ENCODE measurements at places on chromosomes 12 and 14.

- H3K27ac ChIP-seq = no peak overlapping the region
- H3K36me3 ChIP-seq = no peaks in the 10 kb centered on the region
- H3K4me1 ChIP-seq = no peaks in the 10 kb centered on the region
- DNase-seq = no peak
- H3K4me3 ChIP-seq = no peak overlapping the region
Observed at GRCh38 chr12:112798048-112798760, 6.7 kb downstream of the RPH3A start.

GRCh38 chr14:21241218-21241819 lies 27.9 kb downstream of the HNRNPC start:
- H3K4me3 ChIP-seq = no peak overlapping the region
- no peak overlapping the region for H3K27ac ChIP-seq
- peaks cover 67% of the 10 kb centered on the region for H3K4me1 ChIP-seq
- no peak for DNase-seq

DNA sequence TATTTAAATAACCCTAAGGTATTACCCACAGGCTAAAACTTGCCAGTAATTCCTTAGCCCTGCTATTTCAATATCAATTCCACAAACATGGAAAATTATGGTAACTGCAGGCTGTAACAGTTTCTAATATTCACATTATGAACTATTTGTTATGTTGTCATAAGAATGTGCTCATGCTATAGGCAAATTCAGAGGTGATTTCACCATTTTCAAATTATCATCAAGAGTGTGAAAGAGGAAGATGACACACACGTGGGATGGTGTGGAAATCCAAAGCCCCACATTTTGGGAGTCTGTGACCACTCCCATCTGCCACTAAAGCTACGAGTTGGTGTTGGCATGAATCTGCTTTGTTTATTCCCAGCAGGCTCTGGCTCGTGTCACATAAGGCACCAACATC lies 5.9 kb upstream of the MYO1A start:
- DNase-seq = no peak
- peaks cover 4% of the 10 kb centered on the region for H3K4me1 ChIP-seq
- H3K36me3 ChIP-seq = peaks cover 31% of the 10 kb centered on the region
- H3K27me3 ChIP-seq = no peaks in the 10 kb centered on the region
- H3K27ac ChIP-seq = no peak overlapping the region

GRCh38 chr14:75242546-75243273 lies 35.9 kb upstream of the FOS start:
- H3K27me3 ChIP-seq = no peaks in the 10 kb centered on the region
- no peaks in the 10 kb centered on the region for H3K36me3 ChIP-seq
- H3K27ac ChIP-seq = no peak overlapping the region
- H3K4me1 ChIP-seq = peaks cover 19% of the 10 kb centered on the region
- no peak overlapping the region for H3K4me3 ChIP-seq
- DNase-seq = no peak

GRCh38 chr14:104085032-104085888 lies at the start of gene ASPG:
Gene ASPG, plus strand, starts transcription at chr14:104085700. Its CDS starts 71 bp downstream, at chr14:104085771.
- no peaks in the 10 kb centered on the region for H3K4me1 ChIP-seq
- H3K4me3 ChIP-seq = no peak within 1 kb of the TSS
- H3K36me3 ChIP-seq = no peaks in the 10 kb centered on the region
- DNase-seq = no peak
- no peak within 1 kb of the TSS for H3K27ac ChIP-seq

GRCh38 chr14:84250893-84251292 lies 1279.1 kb upstream of the FLRT2 start:
- H3K4me3 ChIP-seq = no peak overlapping the region
- H3K27me3 ChIP-seq = no peaks in the 10 kb centered on the region
- DNase-seq = no peak
- no peaks in the 10 kb centered on the region for H3K4me1 ChIP-seq
- no peaks in the 10 kb centered on the region for H3K36me3 ChIP-seq

GRCh38 chr14:80627745-80628144 lies 313.8 kb downstream of the CEP128 start:
- H3K4me1 ChIP-seq = no peaks in the 10 kb centered on the region
- no peaks in the 10 kb centered on the region for H3K36me3 ChIP-seq
- DNase-seq = no peak

GRCh38 chr14:104296388-104297312 lies 158.3 kb downstream of the KIF26A start:
- no peak overlapping the region for H3K27ac ChIP-seq
- no peak for DNase-seq
- no peaks in the 10 kb centered on the region for H3K36me3 ChIP-seq
- H3K4me1 ChIP-seq = no peaks in the 10 kb centered on the region
- H3K27me3 ChIP-seq = no peaks in the 10 kb centered on the region
- no peak overlapping the region for H3K4me3 ChIP-seq

DNA sequence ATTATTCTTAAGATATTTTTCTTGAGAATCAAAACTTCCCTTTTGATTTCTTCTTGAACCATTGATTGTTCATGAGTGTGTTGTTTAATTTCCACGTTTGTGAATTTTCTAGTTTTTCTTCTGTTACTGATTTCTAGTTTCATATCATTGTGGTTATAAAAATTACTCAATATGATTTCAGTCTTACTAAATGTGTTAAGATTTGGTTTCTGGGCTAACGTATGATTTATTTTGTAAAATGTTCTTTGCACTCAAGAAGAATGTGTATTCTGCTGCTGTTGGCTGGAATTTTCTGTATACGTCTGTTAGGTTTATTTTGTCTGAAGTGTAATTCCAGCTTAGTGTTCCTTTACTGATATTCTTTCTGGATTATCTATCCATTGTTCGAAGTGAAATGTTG lies 24.7 kb downstream of the TRMT5 start:
- no peak overlapping the region for H3K27ac ChIP-seq
- no peaks in the 10 kb centered on the region for H3K4me1 ChIP-seq
- no peaks in the 10 kb centered on the region for H3K27me3 ChIP-seq
- H3K4me3 ChIP-seq = no peak overlapping the region

DNA sequence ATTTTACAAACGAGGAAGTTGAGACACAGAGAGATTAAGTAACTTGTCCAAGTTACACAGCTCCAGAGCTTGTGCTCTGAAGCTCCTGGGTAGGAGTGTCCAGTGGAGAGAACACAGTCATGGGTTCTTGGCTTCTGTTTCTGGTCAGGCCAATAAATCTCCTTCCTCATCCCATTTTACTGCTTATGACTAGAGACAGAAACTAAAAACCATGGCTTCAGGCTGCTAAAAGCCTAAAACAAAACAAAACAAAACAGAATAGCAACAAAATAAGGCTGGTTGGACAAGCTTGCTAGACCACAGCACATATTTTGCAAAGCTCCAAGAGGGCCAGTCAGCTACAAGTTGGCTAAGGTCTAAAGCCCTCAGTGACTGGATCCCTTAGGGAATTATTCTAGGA lies 49.8 kb downstream of the PTGER2 start:
- H3K27ac ChIP-seq = no peak overlapping the region
- no peaks in the 10 kb centered on the region for H3K36me3 ChIP-seq
- DNase-seq = no peak
- H3K4me1 ChIP-seq = no peaks in the 10 kb centered on the region
- no peak overlapping the region for H3K4me3 ChIP-seq

DNA sequence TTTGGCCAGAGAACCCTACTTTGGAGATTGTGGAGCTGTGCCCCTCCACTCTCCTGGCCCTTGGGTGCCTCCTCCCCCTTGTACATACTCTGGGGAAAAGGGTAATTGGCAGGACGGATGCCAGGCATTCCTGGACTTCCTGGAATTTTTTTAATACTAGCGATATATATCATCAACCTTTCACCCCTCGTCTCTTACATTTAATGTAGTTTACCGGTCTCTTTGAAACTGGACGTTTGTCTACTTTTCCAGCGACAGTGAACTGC lies 767 bp upstream of the CRY1 start:
- DNase-seq = no peak
- no peaks in the 10 kb centered on the region for H3K36me3 ChIP-seq
- H3K4me1 ChIP-seq = peaks cover 22% of the 10 kb centered on the region
- H3K4me3 ChIP-seq = peak overlapping the region; percentile 68
- no peaks in the 10 kb centered on the region for H3K27me3 ChIP-seq

- DNase-seq = no peak
- peaks cover 4% of the 10 kb centered on the region for H3K27me3 ChIP-seq
- no peak overlapping the region for H3K4me3 ChIP-seq
- no peaks in the 10 kb centered on the region for H3K4me1 ChIP-seq
Observed at GRCh38 chr12:109739747-109740693, 26.4 kb downstream of the FAM222A start.

DNA sequence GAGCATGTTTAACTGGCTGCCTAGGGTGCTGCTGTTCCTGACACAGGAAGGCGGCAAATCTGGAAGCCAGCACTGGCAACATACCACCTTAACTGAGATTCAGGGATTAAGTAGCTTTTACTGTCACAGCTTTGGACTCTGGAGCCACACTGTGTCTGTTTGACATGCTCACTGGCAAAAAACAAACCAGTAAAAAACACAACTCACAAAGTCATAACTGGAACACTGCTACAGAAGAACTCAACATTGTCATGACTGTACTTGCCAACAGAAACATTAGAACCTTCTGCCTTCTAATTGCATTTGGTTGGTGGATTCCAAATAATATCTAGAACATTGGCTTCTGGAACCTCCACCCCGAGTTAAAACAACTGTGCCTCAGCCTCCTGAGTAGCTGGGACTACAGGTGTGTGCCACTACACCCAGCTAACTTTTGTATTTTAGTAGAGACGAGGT lies 117.6 kb downstream of the TTC6 start:
- DNase-seq = no peak
- no peaks in the 10 kb centered on the region for H3K4me1 ChIP-seq
- no peaks in the 10 kb centered on the region for H3K36me3 ChIP-seq
- H3K27ac ChIP-seq = no peak overlapping the region
- no peaks in the 10 kb centered on the region for H3K27me3 ChIP-seq

DNA sequence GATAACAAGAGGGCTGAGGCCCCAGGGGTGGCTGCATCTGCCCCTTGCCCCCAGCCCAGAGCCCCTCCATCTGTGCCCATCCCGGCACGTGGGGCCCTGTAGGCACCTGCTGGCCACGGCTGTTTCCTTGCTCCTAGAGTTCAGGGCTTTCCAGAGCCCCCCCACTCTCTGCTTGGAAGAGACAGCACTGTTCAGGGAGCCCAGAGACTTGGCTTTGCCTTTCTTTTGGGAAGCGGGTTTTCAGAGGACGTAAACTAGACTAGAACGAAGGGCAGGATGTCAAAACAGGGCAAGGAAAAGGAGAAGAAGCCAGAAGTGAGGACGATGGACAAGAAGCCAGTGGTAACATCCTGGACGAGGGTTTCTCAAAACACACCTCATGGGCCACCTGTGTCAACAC lies 163.3 kb upstream of the LHX5 start:
- no peaks in the 10 kb centered on the region for H3K4me1 ChIP-seq
- H3K27ac ChIP-seq = no peak overlapping the region
- H3K36me3 ChIP-seq = no peaks in the 10 kb centered on the region
- no peak overlapping the region for H3K4me3 ChIP-seq
- DNase-seq = no peak

GRCh38 chr12:4506870-4507269 lies 31.8 kb upstream of the RAD51AP1 start:
- H3K36me3 ChIP-seq = peaks cover 10% of the 10 kb centered on the region
- peaks cover 20% of the 10 kb centered on the region for H3K4me1 ChIP-seq
- H3K27ac ChIP-seq = no peak overlapping the region
- H3K27me3 ChIP-seq = no peaks in the 10 kb centered on the region
- H3K4me3 ChIP-seq = no peak overlapping the region

- H3K4me1 ChIP-seq = peaks cover 6% of the 10 kb centered on the region
- no peaks in the 10 kb centered on the region for H3K27me3 ChIP-seq
- no peak overlapping the region for H3K27ac ChIP-seq
- H3K36me3 ChIP-seq = peaks cover 6% of the 10 kb centered on the region
- H3K4me3 ChIP-seq = no peak overlapping the region
- no peak for DNase-seq
Observed at GRCh38 chr14:24100197-24100981, 6.3 kb downstream of the PCK2 start.

- H3K27me3 ChIP-seq = no peaks in the 10 kb centered on the region
- H3K27ac ChIP-seq = no peak overlapping the region
- H3K4me3 ChIP-seq = no peak overlapping the region
- no peaks in the 10 kb centered on the region for H3K4me1 ChIP-seq
- H3K36me3 ChIP-seq = no peaks in the 10 kb centered on the region
Observed at GRCh38 chr12:59194794-59195193, 274.5 kb upstream of the LRIG3 start.

DNA sequence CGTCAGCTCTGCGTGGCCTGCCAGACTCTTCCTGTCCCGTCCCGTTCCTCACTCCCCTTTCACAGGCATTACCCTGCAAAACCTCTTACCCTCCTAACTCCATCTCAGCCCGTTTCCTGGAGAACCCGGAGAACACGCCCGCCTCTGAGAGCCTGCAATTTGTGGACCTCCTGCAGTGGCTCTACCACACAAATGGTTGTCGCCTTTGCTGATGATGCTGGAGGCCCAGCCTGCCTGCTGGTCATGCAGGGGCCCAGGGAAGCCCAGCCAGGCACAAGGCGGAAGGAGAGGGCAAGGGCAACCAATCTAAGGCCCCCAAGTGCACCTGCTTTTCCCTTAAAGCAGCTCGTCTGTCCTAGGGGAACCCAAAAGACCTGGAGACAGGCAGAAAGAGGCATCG lies 22.5 kb downstream of the RFLNA start:
- H3K27me3 ChIP-seq = no peaks in the 10 kb centered on the region
- no peaks in the 10 kb centered on the region for H3K36me3 ChIP-seq
- H3K4me1 ChIP-seq = no peaks in the 10 kb centered on the region
- H3K4me3 ChIP-seq = no peak overlapping the region

GRCh38 chr12:40225984-40226602 lies 1.3 kb downstream of the LRRK2 start:
- H3K27me3 ChIP-seq = peaks cover 4% of the 10 kb centered on the region
- H3K4me3 ChIP-seq = no peak overlapping the region
- no peaks in the 10 kb centered on the region for H3K36me3 ChIP-seq

Measured in CD8-positive, alpha-beta memory T cell (primary cell).